Dermis blood vessel endothelial cell (primary cell): ENCODE measurements at places on chromosomes 4 and X.

- no peak for DNase-seq
Measured at GRCh38 chr4:184669251-184669650, 19.7 kb downstream of the PRIMPOL start.

GRCh38 chr4:79325436-79325835, 425 bp downstream of the NAA11 start:
- DNase-seq: no peak

- no peak for DNase-seq
Measured at GRCh38 chr4:56115898-56116297, 167.2 kb downstream of the CEP135 start.

GRCh38 chrX:150446151-150446550, 83.0 kb downstream of the MAMLD1 start:
- peak; percentile 77 for DNase-seq

DNA sequence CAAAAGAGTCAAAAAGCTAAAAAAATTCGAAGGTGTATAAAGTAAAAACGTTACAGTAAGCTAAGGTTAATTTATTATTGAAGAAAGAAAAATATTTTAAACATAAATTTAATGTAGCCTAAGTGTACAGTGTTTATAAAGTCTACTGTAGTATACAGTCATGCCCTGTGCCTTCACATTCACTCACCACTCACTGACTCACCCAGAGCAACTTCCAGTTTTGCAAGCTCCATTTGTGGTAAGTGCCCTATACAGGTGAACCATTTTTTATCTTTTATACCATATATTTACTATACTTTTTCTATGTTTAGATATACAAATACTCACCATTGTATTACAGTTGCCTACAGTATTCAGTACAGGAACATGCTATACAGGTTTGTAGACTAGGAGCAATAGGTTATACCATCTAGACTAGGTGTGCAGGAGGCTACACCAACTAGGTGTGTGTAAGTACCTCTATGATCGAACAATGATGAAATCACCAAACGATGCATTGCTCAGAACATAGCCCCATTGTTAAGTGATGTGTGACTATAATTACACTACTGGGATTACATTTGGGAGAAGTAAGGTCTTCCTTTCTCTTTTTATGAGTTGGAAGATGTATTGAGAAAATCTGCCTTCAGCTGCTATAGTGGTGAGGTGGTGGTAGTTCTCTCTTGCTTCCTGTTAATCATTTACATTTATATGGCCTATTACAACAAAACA, 27.2 kb downstream of the TMSB4X start:
- no peak for DNase-seq

DNA sequence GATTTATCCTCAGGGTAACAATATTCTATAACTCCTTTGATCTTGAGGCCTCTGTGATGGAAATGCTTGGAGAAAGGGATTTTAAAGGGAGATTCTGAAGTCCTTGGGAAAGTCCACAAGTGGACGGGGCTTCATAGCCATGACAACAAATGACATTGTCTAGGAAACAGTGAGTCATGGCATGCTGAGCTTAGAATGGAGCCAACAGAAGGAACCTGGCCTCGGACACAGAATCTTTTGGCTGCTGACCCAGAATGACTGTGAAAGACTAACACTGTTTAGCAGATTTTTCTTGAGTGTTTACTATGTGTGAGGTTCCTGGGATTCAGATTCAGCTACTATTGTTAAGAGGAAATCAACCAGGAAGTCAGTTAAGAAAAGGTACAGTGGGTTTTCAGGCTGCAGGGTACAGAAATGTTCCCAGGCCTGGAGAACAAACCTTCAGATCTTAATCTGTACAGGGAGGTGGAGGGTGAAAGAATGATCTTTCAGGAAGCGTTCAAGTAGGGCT, 18.1 kb upstream of the CXCL2 start:
- peak; percentile 100 for DNase-seq

DNA sequence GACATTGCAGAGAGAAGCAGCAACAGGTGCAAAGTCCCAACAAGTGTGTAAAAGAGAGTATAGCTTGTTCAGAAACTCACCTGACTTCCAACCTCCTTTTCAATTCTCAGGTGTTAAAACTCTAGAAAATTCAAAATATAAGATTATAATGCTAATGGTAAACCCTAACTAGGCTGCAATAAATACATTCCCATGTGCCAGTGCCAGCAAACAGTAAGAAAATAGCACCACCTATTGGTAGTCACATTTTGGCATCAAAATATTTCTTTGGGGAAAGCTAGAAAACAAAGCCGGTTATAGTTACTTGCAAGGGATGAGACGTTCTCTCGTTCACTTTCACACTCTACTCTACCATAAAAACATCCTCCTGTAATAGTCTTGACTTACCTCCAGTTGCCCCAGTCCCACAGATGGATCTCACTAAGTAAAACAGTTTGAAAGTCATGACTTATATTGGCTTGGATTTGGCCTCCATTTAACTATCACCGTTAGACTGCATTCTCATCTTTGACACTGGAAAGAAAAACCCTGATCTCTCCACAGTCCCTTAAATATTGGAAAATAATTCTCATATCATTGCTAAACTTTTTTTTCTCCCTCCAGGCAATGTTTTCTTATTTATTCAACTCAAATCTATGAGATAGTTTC, 9.6 kb downstream of the BMP3 start:
- DNase-seq: peak; percentile 31

GRCh38 chrX:68945603-68946228, 116.9 kb downstream of the EFNB1 start:
- peak; percentile 60 for DNase-seq

- DNase-seq: no peak
Measured at GRCh38 chr4:71261001-71261400, 77.8 kb upstream of the SLC4A4 start.
